ENCODE measurements at places on chromosomes 5 and 9.

GRCh38 chr5:74945561-74946165, 79.5 kb upstream of the FAM169A start:
- DNase-seq = peak; percentile 7

GRCh38 chr5:132896685-132897084, 23.2 kb downstream of the LEAP2 start:
- DNase-seq = peak; percentile 11

- DNase-seq = no peak
Measured at GRCh38 chr5:68217528-68217927, 2.0 kb downstream of the PIK3R1 start.

DNA sequence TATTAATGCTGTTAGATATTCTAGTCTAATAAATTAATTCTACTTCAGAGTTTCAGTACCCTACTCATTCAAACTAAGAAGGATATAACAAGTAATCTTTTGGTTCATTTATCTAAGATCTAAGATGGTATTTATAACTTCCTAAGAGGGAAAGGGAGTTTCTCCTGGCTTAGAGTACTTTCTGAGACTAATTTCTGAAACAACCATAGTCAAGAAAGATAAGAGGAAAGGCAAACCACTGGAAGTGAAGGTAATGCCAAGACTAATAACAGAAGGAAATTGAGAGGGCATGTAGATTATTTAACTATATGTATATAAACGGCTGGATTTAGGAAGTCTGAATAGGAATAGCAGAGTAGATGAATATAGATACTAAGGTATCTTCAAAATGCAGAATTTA, 112.4 kb upstream of the ACOT12 start:
- no peak for DNase-seq

- no peak for DNase-seq
Measured at GRCh38 chr5:174533751-174534241, 190.6 kb upstream of the MSX2 start.

Data from activated CD4-positive, alpha-beta T cell treated with anti-CD3 and anti-CD28 coated beads, Interleukin-2, amount 10 ng/mL, durations not matched to agents 7 days and 5 days (primary cell).